ENCODE measurements at places on chromosomes 6 and 20.

GRCh38 chr6:16320533-16321340 lies 82.3 kb downstream of the GMPR start:
- no peak for DNase-seq

DNA sequence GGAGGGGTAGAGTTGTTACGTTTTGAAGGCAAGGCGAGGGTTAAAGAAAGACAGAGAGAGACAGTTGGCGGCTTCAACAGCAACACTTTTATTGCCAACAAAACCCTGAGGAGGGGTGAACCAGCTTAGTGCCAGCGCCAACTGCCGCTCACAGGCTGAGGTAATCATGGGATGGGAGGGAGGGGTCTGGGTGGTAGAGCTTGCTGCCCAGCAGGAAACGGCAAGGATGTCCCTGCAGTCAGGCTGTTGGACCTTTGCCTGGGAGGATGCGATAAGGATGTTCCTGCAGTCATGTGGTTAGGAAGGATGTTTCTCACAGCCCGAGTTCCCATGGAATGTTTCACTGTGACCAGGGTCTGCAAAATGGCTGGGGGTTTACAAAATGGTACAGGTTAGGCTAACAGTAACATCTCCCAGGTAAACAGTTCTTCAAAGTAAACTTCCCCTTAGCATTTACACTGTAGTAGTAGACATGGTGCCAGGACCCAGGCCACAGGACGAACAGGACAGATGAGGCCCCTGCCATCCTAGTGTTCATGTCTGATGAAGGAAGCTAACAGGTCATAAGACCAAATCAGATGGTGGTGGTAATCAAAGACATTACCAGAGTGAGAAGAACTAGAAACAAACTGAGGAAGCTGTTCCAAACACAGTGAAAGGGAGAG lies 647.3 kb upstream of the DEFB115 start:
- no peak for DNase-seq

DNA sequence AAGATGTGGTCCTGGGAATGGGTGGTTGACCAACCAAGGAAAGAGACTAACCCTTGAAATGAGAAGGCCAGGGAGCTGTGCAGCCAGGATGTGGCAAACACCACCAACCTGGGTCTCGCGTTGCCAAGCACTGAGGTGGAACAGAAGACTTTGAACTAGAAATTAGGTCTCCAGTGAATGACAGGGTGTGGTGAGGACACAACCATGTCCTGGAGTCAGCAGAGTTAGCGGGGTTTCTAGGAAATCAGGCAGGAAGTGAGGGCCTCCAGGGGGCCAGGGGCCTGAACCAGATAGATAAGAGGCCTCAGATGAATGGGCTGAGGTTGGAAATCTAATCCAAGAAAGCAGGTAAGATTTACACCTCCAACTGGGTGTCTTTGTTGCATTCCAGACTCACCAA lies 353.3 kb upstream of the ARID1B start:
- no peak for DNase-seq

DNA sequence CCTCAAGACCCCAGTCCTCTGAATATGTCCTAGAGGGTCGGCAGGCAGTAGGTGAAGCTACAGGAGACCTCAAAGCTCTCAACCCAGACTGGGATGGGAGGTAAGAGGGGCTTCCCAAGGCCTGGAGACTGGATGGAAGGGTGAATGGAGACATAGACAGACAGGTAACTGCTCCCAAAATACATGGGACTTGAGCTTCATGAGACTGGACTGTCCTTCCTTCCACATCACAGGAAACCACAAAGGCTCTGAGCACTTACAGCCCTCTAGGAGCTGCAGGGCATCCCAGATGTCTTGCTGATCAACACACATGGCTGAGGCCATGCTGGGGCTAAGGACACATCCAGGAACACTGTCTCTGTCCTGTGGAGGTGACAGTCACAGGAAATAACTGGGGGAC lies 11.6 kb downstream of the HSPA12B start:
- DNase-seq: no peak

GRCh38 chr6:137261361-137261760 lies 42.2 kb upstream of the IFNGR1 start:
- DNase-seq: no peak

DNA sequence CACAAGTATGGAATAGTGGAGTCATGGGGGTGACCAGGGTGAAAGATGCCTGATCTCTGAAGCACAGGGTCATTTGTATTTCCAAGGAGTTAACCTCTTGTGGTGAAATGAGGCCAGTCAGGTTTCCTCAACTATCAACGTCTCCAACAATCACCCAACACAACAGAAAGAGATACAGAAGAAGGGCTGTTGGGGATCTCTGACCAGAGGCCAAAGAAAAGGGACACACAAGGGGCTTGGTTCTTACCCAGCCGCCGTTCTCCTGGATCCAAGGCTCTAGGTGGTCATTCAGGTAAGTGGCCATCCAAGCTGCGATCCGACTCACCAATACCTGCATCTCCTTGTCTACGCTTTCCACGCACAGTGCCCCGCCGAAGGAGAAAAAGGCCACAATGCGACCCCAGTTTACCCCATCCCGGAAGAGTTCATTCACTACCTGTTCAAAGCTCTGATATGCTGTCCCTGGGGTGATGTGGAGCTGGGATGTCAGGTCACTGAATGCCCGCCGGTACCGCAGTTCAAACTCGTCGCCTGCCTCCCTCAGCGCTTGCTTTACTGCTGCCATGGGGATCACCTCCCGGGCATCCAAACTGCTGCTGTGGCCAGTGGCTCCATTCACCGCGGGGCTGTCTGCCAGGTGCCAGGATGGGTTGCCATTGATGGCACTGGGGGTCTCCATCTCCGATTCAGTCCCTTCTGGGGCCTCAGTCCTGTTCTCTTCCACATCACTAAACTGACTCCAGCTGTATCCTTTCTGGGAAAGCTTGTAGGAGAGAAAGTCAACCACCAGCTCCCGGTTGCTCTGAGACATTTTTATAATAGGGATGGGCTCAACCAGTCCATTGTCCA lies 1.0 kb downstream of the BCL2L1 start:
- DNase-seq: no peak

GRCh38 chr20:15807271-15807670 lies 766.0 kb downstream of the KIF16B start:
- DNase-seq: no peak

GRCh38 chr6:35321091-35321490 lies 21.3 kb upstream of the PPARD start:
- no peak for DNase-seq

GRCh38 chr6:35370124-35370741 lies 27.9 kb downstream of the PPARD start:
- DNase-seq: peak; percentile 15

GRCh38 chr6:118382126-118382525 lies 166.0 kb upstream of the PLN start:
- no peak for DNase-seq

Data from activated T-cell treated with anti-CD3 and anti-CD28 coated beads for 4 hours (primary cell).